T-helper 2 cell treated with Interferon-gamma antibody and Interleukin-4, amounts not matched to agents 5 μg/mL and 100 μg/mL, for 36 hours (primary cell): ENCODE measurements at places on chromosomes 7 and 10.
A peak's percentile ranks its signal among the peaks of the same experiment; 100 is the strongest.

DNA sequence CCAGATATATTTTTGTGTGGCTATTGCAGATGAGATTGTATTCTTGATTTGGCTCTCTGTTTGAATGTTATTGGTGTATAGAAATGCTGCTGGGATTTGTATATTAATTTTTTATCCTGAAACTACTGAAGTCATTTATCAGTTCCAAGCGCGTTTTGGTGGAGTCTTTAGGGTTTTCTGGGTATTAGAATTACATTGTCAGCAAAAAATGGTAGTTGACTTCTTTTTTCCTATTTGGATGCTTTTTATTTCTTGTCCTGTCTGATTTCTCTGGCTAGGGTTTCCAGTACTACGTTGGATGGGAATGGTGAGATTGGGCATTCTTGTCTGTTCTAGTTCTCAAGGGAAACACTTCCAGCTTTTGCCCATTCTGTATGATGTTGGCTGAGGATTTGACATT lies 415.5 kb upstream of the CHRM2 start:
- H3K27ac ChIP-seq = no peak overlapping the region
- H3K27me3 ChIP-seq = no peaks in the 10 kb centered on the region
- H3K36me3 ChIP-seq = no peaks in the 10 kb centered on the region
- no peak overlapping the region for H3K4me3 ChIP-seq
- no peak for DNase-seq
- H3K4me1 ChIP-seq = no peaks in the 10 kb centered on the region

DNA sequence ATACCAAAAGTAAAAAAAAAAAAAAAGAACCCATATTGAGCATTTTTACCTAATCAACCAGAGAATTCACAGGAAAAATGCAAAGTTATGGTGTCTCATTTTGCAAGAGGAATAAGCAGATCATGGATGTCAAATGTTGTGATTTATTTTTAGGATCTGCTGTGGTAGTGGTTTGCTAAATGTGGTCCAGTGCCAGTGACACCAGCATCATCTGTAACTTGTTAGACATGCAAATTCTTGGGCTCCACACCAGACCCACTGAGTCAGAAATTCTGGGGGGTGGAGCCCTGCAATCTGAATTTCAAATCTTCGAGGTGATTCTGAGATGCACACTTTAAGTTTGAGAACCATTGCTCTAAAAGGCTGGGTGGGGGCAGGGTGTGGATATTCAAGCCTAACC lies 30.1 kb upstream of the ZEB1 start:
- H3K4me3 ChIP-seq = no peak overlapping the region
- DNase-seq = no peak
- H3K4me1 ChIP-seq = peaks cover 2% of the 10 kb centered on the region
- H3K27me3 ChIP-seq = peaks cover 3% of the 10 kb centered on the region
- no peaks in the 10 kb centered on the region for H3K36me3 ChIP-seq

DNA sequence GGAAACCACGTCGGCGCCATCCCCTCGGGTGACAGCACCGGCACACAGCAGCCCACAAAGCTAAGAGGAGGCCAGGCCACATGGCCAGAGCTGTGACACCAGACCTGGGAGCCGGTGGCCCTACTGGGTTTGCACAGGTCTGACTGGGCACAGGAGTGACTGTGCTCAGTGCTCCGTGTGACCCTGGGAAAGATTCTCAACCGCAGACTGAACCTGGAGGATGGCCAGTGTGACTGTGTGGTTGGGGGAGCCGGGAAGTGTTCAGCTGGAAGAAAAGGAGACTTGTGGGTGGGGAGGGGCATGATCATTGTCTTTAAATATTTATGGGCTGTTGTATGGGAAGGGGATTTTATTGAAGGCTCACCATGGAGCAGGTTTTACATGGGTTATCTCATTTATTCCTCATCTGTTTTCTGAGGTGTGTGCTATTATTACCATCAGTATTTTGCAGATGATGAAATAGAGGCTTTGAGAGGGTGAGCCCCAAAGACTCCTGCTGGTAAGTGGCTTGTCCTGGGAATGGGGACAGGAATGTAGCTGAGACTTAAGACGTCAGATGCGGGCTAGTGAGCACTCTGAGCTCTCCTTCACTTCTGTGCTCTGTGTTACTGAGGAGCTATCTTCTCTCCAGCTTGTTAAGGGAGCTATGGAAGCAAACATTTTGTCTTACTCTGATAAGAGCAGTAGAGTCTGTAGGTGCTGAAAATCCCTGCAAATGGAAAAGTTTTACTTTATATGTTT lies 127.5 kb downstream of the TMEM178B start:
- H3K4me3 ChIP-seq = no peak overlapping the region
- H3K27me3 ChIP-seq = peaks cover 2% of the 10 kb centered on the region
- no peak overlapping the region for H3K27ac ChIP-seq
- H3K36me3 ChIP-seq = no peaks in the 10 kb centered on the region

DNA sequence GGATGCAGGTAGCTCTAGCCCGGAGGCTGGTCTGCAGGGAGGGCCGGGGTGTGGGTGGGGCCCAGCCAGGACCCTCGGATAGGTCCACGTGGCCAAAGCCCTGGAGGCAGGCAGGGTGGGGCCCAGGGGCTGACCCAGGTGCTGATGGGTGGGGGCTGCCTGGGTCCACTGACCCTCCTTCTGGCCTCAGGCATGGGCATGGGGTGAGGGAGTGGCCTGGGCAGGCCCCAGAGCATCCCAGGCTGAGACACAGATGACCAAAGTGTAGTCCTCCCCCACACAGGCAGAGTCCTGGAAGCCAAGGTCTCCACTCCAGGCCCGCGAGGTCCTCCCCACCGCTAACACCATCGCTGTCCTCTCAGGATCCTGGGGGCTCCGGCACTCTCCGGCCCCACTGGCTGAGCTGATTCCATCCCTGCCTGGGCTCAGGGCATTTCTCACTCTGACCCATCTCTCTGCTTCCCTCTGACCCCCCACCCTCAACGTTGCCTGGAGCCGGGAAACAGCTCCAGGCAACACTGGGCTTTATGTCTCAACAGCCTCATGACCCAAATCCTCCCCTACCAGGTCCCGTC lies 20.7 kb upstream of the PPP2R2D start:
- peaks cover 6% of the 10 kb centered on the region for H3K27me3 ChIP-seq
- H3K4me3 ChIP-seq = no peak overlapping the region
- no peak overlapping the region for H3K27ac ChIP-seq
- DNase-seq = no peak

- H3K27me3 ChIP-seq = no peaks in the 10 kb centered on the region
- no peak for DNase-seq
- no peaks in the 10 kb centered on the region for H3K4me1 ChIP-seq
- H3K27ac ChIP-seq = no peak overlapping the region
- H3K36me3 ChIP-seq = peaks cover 36% of the 10 kb centered on the region
These were observed 10.3 kb downstream of the TYW1 start for GRCh38 chr7:67006965-67007364.

GRCh38 chr7:122261442-122261841 lies 43.1 kb downstream of the FEZF1 start:
- H3K4me1 ChIP-seq = no peaks in the 10 kb centered on the region
- no peak overlapping the region for H3K4me3 ChIP-seq
- no peaks in the 10 kb centered on the region for H3K36me3 ChIP-seq
- no peak for DNase-seq
- H3K27ac ChIP-seq = no peak overlapping the region
- no peaks in the 10 kb centered on the region for H3K27me3 ChIP-seq

GRCh38 chr7:31027161-31027965 lies 24.7 kb upstream of the ADCYAP1R1 start:
- H3K27me3 ChIP-seq = no peaks in the 10 kb centered on the region
- peaks cover 8% of the 10 kb centered on the region for H3K4me1 ChIP-seq
- DNase-seq = no peak
- H3K27ac ChIP-seq = no peak overlapping the region
- no peak overlapping the region for H3K4me3 ChIP-seq
- no peaks in the 10 kb centered on the region for H3K36me3 ChIP-seq

DNA sequence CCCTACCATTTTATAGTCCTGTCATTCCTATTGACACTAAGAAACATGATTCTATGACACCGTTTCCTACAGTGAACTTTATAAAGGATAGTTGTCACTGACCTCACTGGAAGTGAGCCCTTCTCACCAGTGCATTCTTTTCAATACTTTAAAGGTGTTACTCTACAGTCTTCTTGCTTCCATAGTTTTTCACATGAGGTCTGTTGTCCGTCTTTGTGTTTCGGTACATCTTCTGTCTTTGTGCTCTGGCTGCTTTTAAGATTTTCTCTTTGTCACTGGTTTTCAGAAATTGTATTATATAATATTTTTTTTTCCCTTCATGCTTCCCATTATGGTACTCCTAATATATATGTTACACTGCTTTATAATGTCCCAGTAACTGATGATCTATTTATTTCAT lies 174.2 kb downstream of the KIF20B start:
- no peak overlapping the region for H3K4me3 ChIP-seq
- peaks cover 10% of the 10 kb centered on the region for H3K27me3 ChIP-seq
- no peaks in the 10 kb centered on the region for H3K4me1 ChIP-seq
- DNase-seq = no peak
- H3K27ac ChIP-seq = no peak overlapping the region
- H3K36me3 ChIP-seq = no peaks in the 10 kb centered on the region

DNA sequence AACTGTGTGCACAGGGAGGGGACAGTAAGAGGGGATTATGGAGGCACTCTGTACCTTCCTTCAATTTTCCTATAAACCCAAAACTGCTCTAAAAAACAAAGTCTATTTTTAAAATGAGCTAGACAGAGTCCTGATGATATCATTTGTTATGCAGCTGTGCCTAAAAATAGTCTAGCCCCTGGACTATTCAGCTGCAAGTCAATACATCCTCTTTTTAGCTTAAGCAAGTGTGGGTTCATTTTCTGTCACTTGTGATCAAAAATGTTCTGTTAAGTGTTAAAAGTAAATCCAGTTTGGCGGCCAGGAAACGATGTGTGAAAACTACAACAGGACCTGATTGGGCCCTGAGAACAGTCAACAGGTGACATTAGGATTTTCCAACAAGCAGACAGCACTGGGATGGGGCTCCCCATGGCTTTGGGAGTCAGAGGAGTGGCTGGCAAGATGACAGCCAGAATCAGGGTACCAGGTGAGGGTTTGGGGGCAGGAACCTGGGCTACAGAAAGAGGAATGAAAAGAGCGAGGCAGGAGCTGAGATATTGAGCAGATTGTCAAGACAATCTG lies 33.9 kb downstream of the FAM107B start:
- H3K27ac ChIP-seq = peak overlapping the region; percentile 22
- H3K4me3 ChIP-seq = no peak overlapping the region
- no peak for DNase-seq

DNA sequence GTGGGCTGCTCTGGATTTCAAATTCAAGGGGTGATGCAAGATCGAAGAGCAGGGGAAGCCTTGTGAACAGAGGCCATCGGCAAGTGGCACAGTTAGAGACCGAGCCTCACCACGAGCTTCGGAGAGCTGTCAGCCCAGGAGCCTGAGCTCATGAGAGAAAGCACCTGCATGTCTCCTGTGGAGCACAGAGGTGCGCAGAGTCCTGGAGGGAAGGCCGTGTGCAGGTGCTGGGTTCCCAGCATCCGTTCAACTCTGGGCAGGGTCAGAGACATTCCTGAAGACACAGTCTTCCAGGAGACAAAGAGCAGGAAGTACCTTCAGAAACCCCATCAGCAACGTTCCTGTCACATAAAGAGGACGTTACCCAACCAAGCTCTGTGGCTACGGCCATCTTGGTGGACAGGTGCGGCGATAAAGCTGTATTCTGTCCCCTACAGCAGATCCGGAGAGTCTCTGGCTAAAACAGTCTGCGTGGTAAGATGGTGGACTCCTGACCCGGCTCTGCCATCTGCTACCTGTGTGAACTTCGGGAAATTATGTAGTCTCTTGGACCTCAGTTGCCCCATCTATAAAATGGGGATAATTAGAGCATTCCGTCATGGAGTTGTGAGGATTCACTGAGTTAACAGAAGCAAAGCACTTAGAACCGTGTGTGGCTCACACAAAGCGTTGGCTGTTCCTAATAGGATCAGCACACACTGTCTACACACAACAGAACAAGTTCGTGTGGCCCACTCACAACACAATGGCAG lies 40.6 kb downstream of the NOD1 start:
- DNase-seq = no peak
- H3K4me3 ChIP-seq = no peak overlapping the region
- H3K27ac ChIP-seq = no peak overlapping the region
- peaks cover 31% of the 10 kb centered on the region for H3K36me3 ChIP-seq
- no peaks in the 10 kb centered on the region for H3K4me1 ChIP-seq

- H3K4me3 ChIP-seq = no peak overlapping the region
- no peaks in the 10 kb centered on the region for H3K4me1 ChIP-seq
- H3K27ac ChIP-seq = no peak overlapping the region
These were observed 12.7 kb downstream of the GSTO2 start for GRCh38 chr10:104281694-104282093.

DNA sequence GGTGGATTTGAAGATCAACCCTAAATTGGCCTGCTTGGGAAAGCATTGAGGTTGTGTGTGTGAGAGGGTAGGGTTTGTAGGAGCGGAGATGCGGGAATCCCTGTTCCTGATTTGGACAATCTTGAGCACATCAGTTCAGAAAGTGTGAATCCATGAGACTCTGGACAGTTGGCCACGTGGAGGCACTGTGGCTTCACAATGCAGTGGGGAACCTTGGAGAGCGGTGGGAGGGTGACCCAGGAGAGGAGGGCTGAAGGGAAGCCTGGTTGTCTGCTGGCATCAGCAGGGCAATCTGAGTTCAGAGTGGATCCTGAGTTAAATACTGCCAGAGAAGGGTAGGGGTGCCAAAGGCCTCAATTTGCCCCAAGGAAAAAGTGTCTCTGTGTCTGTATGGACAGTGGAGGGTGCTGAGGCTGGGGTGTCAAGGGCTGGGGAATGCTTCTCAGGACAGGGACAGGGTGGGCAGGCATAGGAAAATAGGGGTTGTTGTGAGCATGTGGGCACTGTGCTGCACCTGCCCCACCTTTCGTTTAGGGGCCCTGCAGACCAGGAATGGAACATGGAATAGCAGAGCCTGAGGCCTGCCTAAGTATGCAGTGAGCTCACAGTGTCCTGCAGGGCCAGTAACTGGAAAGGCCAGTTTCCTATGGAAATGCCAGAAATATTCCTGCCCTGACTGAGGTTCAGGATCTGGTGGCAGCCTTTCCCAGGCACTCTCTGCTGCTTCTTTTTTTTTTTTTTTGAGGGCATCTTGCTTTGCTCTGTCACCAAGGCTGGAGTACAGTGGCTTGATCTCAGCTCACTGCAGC lies 162.9 kb upstream of the PRSS58 start:
- H3K4me3 ChIP-seq = no peak overlapping the region
- H3K27me3 ChIP-seq = peaks cover 2% of the 10 kb centered on the region
- H3K4me1 ChIP-seq = peaks cover 5% of the 10 kb centered on the region
- no peak for DNase-seq
- H3K36me3 ChIP-seq = no peaks in the 10 kb centered on the region
